NT2/D1 (cell line): ENCODE measurements at places on chromosomes 7 and 10.
A peak's percentile ranks its signal among the peaks of the same experiment; 100 is the strongest.

- DNase-seq: no peak
These were observed 11.1 kb downstream of the CALY start for GRCh38 chr10:133325440-133326222.

DNA sequence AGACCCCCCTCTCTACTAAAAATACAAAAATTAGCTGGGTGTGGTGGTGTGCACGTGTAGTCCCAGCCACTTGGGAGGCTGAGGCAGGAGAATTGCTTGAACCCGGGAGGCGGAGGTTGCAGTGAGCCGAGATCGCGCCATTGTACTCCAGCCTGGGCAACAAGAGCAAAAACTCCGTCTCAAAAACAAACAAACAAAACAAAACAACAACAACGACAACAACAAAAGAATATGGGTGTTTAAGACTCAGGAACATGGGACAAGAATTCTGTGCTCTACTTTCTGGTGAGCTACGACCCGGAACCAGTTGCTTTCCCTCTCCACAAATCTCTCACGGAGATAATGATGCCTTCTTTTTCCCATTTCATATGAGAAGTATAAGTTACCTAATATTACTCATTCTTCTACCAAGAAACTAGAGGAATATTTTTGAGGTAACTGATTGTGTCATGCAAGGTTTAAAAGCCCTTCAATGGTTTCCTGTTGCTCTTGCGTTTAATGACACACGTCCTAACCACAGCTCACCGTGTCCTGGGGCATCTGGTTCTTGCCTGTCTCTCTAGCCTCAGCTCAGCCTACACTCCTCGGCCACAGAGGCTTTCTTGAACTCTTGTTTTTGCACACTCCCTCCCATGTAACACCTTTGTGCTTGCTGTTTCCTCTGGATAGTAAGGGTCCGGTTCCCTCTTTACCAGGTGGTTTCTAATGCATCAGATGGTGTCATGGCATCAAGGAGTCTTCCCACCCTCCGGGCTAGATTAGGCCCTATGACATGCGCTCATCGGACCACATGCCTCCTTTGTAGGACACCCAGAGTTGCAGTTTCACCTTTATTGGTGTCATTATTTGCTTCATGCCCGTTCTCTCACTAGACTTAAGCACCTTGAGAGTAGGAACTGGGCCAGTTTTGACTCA, 67.5 kb downstream of the PFKFB3 start:
- DNase-seq: no peak

GRCh38 chr7:88306590-88307048, at the start of gene STEAP4:
TSS of gene STEAP4 (minus strand) at chr7:88306894. CDS start at chr7:88284269, 22,625 bp downstream.
- peak; percentile 49 for DNase-seq

- DNase-seq: peak; percentile 94
These were observed 6.6 kb downstream of the CPA2 start for GRCh38 chr7:130273081-130273932.

DNA sequence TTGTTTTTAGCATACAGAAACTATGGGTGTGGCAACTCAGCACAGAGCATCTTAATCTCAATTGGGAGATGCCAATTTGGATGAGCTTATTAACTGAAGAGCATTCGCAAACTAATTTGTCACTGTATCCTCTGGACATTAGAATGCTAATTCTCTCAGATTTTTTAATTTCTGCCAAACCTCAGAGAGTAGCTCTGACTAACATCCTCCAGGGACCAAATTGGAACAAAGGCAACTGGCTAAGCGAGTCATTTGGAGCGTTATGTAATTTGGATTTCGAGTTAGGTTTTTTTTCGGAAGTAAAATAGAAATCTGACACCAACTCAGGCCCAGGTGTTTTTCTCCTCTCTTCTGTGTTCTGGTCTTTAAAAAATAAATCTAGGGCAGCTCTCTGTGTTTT, 201.9 kb downstream of the BMPER start:
- DNase-seq: no peak

DNA sequence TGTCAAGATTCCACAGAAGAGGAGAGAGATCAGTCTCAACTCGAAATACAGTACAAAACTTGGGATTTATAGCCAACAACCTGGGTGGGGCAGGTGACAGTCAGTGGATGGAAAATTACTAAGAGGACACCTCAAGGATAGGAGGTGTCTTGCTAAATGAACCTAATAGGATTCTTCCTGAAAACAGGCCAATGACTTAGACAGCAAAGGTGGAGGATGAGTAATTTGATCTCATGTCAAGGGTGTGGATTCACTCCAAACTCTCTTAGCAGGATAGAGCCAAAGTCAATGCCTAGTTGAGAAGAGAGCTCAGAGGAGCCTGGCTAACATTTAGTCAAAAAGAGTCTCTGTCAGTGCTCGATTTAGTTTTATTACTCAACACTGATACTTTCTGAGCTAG, 106.7 kb upstream of the INSYN2A start:
- no peak for DNase-seq

DNA sequence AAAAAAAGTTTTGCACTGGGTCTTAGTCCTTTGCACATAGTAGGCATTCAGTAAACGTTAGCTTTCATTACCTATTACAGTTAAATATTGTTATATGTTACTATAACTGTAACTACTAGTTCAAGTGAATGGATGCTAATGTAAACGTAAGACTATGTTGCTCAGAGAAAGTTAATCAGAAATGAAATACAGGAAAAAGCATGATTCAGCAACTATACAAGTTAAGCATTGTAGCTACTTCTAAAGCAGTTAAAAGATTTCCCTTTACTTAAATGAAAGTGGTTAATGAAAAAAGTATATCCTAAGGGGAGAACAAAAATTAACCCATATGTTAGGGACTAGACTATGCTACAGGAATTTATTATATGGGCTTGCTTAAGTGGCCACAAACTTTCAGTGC, 121.2 kb downstream of the SKAP2 start:
- DNase-seq: no peak
